ENCODE measurements at places on chromosomes 6 and 20. TPM values are rescaled to one million over a fixed set of nuclear protein-coding genes. Genes with fewer than 3 reads are reported as not detected.

DNA sequence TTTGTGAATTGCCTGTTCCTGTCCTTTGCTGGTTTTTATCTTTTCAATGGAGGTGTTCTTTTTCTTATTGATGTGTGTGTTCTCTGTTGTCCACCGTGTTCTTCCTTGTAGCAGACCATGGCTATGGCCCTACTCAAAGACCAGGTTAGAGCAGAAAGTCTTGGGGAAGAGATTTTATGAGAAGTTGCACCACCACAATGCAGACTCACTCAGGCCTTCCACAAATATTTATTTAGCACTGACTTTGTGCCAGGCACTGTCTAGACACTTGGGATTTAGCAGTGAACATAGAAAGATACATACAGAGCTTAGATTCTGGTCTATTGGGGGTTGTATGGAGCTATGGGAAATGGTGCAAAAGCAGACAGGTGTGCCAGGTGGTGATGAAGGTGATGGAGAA, 98.8 kb downstream of the DTD1 start:
- no peak for DNase-seq

DNA sequence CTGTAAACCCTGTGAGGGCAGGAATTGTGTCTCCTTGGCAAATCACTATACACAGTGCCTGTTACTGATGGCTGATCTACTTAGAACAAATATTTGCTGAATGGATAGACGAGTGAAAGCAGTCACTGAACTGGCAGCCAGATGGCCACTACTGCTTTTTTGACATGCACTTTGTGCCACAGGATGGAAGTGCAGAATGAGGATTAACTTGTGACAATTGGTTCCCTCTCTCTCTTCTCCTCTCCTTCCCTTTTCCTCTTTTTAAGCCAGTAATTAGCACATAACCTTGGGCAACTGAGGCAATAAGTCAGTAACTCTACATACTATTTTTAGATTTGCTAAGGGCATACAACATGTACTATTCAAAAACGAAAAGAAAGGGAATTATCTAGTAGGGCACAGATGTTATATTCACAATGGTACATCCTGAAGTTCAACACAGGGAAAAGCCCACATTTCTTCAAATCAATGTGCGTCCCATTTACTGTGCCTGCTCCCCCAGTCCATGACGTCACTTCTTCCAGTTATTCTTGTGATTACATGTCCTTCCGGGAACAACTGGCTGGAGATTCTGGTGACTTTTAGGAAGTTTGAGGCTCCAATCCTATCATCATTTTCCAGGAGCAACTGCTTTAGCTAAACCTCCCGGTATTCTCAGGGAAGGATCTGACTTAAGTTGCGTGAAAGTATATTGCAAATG, 17.0 kb upstream of the RPS6KA2 start:
- DNase-seq = no peak

The HLA-DRA gene
- polyA plus RNA-seq = 19.1 TPM

The ABHD16B gene
- polyA plus RNA-seq = not detected
